ENCODE measurements at places on chromosomes 13 and 19.

DNA sequence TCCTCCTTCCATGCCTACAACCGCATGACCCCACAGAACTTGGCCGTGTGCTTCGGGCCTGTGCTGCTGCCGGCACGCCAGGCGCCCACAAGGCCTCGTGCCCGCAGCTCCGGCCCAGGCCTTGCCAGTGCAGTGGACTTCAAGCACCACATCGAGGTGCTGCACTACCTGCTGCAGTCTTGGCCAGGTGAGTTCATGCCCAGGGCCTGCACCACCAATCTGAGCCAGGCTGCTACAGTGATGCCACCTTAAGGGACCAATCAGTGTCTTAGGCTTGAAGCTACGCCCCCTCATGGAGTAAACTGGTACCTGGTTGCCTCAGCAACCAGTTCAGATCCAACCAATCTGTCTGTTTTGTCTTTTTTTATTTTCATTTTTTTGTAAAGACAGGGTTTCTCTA is 5.2 kb downstream of the SYDE1 start:
- peak; percentile 38 for DNase-seq

DNA sequence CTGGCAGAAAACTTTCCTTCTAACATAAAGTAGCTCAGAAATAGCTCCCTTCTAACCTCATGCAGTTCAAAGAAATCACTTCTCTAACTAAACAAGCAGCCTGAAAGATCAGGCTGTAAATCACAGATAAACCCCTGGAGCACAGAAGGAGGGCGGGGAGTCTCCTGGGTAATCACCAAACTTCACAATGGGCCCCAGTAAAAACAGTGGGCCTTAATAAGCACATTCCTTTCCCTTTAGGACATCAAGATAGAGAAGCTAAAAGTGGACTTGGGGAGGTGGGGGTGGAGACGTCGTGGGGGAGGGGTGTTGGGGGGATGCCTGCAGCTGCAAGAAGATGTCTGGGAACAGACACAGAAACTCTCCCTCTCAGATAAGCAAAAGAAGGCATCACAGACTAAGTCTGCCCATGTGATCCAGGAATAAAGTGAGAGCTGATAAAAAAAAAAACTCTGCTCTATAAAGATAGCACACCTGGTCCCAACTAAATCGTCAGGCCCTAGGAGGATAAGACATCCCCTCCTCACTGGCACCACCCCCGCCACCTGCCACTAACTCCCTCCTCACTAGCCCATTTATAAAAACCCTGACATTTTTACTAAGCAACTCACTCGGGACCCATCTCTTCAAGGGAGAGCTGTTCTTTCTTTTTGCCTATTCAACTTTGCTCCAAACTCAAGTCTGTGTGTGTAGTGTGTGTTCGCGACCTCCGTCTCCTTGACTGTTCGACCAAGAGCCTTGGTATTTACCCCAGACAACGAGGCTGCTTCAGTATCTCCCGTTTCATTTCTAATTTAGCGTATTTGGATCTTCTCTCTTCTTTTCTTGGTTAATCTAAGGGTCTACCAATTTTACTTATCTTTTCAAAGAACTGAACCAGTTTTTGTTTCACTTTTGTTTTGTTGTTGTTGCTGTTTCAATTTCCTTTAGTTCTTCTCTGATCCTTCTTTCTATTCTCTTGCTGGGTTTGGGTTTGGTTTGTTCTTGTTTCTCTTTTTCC is 31.7 kb downstream of the DNAJC15 start:
- DNase-seq: peak; percentile 76

- DNase-seq: peak; percentile 44
Measured at GRCh38 chr19:21910318-21910717, 74.3 kb upstream of the ZNF43 start.

GRCh38 chr13:47004027-47004426 is 107.2 kb upstream of the HTR2A start:
- DNase-seq: no peak

DNA sequence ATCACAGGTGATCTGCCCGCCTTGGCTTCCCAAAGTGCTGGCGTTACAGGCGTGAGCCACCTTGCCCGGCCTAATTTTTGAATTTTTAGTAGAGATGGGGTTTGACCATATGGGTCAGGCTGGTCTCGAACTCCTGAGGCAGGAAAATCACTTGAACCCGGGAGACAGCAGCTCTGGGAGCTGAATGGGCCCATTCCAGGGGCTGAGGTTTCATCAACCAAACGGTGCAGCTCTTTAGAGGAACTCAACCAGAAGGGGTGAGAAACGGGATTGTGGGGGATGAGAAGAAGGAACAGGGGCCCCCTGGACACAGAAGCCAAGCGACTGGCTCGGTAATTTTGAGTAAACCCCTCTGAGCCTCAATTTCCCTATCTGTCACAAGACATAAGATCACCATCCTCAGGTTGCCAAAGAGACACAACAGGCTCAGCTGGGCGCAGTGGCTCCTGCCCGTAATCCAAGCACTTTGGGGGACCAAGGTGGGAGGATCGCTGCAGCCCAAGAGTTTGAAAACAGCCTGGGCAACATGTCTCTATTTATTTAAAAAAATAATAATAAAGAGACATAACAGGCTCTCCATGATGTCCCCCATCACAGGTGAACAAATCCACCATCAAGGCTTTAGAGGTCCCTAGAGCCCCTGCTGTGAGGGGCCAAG is 562 bp downstream of the IQCN start:
- DNase-seq: no peak

DNA sequence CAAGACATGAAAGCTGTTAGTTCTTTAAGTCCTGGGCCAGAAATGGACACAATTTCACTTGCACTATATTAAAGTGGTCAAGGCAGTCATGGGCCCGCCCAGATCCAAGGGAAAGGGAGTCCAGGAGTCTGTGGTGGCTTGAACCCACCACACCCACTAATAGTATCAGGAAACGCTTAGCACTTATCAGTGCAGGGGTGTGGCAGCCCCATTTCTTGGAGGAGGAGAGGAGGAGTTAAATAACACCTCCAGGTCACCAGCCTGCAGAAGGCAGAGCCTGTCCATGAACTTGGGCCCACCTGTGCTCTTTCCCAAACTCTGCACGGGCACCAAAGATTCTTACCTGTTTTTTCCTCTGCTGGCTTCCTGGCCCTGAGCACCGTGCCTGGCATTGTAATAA is 5.4 kb upstream of the NTN5 start:
- no peak for DNase-seq

GRCh38 chr19:35265900-35266519 is 2.8 kb upstream of the USF2 start:
- DNase-seq: no peak

DNA sequence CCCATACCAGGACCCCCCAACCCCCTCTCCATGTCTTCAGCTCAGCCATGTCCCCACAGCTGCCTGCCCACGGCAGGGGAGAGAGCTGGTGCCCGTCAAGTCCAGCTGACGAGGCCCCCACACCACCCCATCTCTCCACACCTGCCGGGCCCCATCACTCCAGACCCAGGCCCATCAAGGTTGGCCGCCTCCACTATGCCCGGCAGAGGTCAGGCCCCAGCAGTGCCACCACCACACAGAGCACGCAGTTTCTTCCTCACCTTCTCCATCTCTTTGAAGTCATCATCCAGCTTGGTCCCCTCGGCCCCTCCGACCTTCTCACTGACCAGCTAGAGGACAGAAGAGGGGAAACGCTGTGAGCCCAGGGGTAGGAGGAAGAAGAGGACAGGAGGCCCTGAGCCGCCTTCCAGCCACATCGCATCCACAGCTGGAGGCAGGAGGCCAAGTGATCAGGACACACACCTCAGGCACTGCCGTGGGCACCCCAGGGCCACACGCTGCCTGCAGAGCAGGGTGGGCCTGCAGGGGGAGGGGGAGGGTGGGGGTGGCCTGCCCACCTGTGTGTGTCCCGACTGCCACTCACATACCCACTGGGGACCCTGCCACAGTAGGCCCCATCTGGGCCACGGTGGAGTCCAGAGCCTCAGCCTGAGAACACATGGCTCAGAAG is 23.4 kb downstream of the MPND start:
- no peak for DNase-seq

DNA sequence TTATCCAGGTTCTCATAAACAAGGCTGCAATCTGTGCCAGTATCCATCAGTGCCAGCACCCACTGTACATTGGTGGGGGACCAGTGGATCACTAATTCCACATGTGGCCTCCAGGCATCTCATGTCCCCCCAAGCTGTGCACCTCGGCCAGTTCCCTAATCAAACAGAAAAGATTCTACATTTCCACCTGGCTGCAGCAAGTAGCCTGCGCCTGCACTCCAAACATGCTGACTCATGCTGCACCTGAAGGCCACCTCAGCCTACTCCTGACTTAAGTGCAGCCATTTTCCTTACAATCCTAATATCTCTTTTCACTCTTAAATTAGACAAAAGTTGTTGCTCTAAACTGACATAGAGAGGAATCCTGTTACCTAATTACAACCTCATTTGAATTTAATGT is 729.4 kb upstream of the MIR17HG start:
- DNase-seq: no peak

- no peak for DNase-seq
Measured at GRCh38 chr19:29655648-29656335, 9.5 kb upstream of the PLEKHF1 start.

DNA sequence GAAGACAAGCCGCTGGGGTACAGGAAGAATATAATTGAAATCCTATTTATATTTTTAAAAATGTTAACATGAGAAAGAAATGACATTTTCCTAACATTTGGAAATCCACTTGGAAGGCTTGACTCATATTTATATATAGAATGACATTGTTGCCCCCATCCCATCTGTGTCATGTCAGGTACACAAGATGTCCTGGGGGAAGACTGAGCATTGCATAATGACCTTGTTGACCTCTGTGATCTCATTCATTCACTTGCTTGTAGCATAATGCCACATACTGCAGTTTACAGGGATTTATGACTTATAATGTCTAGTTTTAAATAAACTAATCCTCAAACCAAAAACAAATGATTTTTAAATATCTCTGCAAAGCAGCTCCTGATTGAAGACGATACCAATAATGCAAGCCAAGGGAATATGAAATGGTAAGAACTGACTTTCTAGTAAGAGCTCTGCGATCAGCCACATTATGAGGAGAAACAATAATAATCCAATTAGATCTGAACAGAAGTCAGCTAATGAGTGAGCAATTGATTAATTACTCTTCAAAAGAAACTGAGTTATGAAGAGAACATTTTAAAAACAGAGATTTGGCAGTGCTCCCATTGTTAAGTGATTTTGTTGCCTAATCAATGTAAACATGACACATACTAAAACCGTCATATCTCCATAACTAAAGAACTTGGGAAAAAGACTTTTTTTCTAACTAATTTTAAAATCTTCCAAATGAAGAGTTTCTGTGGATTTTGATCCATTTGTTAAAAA is 21.2 kb upstream of the VWA8 start:
- DNase-seq: peak; percentile 27

DNA sequence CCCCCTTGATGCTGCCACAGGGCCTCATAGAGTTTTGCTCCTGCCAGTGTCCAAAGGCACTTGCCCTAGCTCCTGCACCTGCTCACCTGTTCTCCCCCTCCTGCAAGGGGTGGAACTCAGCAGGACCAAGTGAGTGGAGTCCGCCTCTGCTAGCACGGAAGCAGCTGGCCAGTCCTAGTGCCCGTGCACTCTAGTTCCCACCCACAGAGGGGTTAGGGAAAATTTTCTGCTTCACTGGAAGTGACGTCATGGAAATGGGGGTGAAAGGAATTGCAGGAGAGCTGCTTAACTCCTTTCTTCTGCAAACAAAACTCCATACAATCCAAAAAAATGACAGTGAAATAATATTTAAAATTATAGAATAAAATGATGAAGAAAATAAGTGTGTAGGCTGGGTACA is 609.7 kb upstream of the SLITRK1 start:
- no peak for DNase-seq

DNA sequence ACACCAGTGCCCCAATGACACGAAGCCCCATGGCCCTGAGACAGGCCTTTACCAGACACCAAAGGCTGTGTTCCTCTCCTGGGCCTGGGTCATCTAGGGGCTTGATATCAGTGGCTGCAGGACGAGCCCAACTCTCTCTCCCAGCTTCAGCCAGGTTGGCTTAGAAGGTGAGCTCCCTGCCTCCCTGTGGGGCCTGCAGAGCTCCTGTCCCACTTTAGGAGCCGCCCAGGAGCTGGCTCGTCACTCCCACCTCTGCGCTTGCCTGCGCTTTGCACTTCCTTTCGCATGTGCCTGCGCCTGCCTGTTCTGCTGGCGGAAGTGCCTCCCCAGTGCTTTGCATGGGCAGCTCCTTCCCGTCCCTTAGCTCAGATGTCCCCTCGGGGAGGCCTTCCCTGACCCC is 4.9 kb downstream of the CALM3 start:
- DNase-seq: peak; percentile 23

DNA sequence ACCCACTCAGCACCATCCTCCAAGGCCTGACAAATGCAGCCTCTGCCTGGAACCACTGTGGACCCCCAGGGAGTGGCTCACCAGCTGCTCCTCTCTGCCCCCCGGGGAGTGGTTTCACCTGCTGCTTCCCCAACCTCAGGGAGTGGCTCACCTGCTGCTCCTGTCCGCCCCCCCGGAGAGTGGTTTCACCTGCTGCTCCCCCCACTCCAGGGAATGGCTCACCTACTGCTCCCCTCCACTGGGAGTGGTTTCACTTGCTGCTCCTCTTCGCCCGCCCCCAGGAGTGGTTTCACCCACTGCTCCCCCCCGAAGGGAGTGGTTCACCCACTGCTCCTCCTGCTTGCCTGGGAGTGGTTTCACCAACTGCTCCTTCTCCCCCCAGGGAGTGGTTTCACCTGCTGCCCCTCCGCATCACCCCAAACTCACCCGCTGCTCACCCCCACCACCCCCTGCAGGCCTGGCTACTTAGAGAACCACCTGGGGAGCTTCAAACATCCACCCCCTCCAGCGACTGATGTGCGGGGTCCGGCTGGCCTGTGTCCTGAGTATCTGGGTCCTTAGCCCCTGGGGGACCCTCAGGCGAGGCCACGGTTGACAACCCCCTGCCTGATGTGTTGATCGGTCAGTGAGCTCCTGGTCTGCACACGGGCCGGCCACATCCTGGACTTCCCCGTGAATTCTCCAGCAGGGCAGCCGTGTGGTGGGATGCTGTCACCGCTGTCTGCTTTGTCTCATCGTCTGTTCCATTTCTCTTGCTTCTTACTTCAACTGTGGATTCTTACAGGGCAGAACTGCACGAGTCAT is 14.6 kb upstream of the TMEM255B start:
- DNase-seq: no peak

DNA sequence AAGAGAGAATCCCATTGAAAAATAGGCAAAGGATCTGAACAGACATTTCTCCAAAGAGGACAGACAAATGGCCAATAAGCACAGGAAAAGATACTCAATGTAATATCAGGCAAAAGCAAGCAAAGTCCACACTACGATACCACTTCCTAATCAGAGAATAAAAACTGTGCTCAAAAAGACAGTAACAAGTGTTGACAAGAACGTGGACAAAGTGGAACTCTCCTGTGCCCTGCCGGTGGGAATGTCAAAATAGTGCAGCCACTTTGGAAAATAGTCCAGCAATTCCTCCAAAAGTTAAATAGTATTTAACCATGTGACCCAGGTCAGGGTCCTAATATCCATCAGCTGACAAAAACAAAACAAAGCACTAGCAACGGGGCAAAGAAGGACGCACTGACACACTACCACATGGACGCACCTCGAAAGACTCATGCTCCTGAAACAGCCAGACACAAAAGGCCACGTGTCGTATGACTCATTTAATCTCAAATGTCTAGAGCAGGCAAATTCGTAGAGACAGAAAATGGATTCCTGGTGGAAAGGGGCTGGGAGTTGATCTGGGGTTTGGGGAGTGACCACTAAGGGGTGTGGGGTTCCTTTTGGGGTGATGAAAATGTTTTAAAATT is 5.2 kb downstream of the MIER2 start:
- no peak for DNase-seq
